ENCODE measurements at places on chromosomes 6 and 20.

GRCh38 chr20:60300374-60300773 lies 342.2 kb downstream of the CDH26 start:
- DNase-seq: no peak

- no peak for DNase-seq
These were observed 7.9 kb upstream of the COL12A1 start for GRCh38 chr6:75213732-75214131.

- DNase-seq: no peak
These were observed 67.5 kb downstream of the KCNQ5 start for GRCh38 chr6:72689107-72689954.

DNA sequence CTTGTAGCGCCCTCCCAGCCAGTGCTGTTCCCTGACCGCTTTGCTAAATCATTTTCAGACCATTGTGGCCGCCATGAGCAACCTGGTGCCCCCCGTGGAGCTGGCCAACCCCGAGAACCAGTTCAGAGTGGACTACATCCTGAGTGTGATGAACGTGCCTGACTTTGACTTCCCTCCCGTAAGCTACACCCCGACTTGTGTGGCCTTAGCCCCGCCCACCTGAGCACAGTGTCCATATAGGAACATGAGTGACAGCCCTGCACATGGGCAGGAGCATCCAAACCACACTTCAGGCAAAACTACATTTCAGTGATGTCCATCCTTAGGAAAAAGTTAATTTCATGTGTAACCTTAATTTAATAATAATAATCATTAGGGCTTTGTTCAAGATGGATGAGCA lies 51.1 kb downstream of the GNAS start:
- peak; percentile 82 for DNase-seq

- no peak for DNase-seq
These were observed 761 bp downstream of the KLHL32 start for GRCh38 chr6:96925290-96925687.

- no peak for DNase-seq
These were observed 367 bp downstream of the GSTA3 start for GRCh38 chr6:52909131-52909530.

DNA sequence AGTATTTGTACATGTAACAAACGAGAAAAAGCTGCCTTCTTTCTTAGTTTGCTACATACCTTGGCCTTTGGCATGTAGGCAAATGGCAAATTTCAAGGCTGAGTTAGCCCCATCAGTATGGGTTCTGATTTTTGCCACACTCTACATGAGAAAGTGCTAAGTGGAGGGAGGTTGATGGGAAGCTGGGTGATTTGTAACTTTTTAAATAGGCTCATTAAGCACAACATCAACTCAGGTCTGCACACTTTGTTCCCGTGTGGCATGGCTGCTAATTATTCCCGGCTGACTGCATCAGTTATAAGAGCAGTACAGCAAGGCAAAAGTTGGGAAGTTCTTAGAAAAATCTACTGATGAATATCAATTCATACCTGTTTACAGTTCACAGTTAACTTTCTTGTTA lies 172.8 kb upstream of the MAP3K7 start:
- DNase-seq: no peak

DNA sequence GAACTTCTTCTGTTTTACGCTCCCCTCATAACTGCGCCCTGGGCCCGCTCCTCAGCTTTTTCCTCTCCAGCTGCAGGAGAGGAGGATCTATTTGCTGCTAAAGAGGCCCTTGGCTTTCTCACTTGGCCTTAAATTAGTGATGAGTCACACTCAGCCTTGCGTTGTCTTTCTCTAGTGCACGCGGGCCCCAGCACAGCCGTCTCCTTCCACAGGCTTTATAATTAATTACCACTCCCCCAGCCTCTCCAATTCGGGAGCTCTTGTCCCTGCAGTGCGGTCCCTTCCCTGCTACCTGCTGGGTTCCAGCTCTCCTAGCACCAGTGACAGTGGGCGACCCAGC lies 25.2 kb downstream of the PACSIN1 start:
- DNase-seq: peak; percentile 27

GRCh38 chr20:38630727-38631126 lies 29.1 kb downstream of the ARHGAP40 start:
- DNase-seq: no peak

GRCh38 chr6:100506651-100507050 lies 41.9 kb upstream of the SIM1 start:
- DNase-seq: no peak

DNA sequence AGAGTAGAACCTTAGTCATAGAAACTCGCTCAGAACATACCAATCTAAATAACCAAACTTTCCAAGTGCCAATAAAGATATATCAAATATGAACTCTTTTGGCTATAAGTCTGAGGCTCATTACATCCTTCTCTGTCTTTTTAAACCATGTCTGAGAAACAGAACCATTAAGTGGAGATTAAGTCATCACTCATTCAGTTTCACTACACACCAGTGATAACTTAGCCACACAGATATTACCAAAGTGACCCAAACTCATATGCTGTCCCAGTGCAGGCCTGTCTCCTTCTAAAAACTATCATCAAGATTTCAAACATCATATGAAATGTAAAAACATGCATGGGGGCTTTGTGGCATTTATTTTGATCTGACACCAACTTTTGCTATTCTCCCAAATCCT lies 12.0 kb downstream of the GCLC start:
- DNase-seq: no peak

DNA sequence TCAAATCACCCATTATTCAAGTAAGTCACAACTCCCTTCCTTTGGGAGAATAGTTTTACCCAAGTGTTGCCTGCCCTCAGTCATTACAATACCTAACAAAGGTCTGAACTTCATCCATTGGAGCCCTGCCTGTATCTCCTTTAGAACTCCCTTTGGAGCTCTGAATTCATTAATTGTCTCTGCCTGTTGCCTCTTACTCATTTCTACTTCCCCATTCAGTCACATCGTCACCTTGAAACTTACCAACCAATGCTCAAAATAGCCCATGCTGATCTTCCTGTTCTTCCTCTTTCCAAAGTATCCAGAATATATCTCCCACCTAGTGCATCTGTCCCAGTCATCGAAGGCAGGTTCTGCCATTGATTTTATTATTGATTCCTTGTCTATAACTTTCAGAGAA lies 120.7 kb upstream of the ADGRF1 start:
- no peak for DNase-seq

GRCh38 chr6:112343390-112343789 lies 3.7 kb upstream of the RFPL4B start:
- no peak for DNase-seq

DNA sequence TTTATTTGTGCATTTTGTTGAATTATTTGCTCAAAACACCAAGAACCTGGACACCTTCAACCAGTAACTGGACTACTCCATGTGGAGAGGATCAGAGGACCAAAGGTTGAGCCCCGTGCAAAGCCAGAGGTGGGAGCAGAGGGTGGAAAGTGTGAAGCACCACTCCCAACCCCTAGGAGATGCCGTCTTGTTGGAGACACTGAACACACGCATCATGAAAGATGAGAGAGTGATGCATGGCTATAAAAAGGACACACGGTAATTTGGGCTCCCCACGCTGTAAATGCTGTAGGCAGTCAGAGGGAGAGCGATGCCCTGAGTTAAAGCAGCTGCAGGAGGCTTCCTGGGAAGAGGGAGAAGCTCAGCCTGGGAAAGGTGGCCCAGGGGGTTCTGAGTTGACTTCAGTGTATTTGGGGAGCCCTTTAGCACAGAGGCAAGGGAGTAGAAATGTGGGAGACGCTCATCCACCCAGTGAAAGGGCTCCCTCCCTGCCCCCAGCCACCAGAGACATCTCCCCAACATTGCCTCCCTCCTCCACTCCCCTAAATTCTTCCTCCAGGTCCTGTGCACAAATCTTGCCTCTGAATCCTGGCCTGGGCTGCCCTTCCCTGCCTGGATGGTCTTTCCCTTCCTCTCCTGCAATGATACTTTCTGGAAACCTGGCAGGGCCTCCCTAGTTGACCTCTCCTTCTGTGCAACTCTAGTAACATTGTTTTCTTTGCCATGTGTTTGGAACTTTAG lies 55.8 kb upstream of the IYD start:
- DNase-seq: no peak

GRCh38 chr20:51196991-51197651 lies 174.2 kb upstream of the KCNG1 start:
- no peak for DNase-seq

DNA sequence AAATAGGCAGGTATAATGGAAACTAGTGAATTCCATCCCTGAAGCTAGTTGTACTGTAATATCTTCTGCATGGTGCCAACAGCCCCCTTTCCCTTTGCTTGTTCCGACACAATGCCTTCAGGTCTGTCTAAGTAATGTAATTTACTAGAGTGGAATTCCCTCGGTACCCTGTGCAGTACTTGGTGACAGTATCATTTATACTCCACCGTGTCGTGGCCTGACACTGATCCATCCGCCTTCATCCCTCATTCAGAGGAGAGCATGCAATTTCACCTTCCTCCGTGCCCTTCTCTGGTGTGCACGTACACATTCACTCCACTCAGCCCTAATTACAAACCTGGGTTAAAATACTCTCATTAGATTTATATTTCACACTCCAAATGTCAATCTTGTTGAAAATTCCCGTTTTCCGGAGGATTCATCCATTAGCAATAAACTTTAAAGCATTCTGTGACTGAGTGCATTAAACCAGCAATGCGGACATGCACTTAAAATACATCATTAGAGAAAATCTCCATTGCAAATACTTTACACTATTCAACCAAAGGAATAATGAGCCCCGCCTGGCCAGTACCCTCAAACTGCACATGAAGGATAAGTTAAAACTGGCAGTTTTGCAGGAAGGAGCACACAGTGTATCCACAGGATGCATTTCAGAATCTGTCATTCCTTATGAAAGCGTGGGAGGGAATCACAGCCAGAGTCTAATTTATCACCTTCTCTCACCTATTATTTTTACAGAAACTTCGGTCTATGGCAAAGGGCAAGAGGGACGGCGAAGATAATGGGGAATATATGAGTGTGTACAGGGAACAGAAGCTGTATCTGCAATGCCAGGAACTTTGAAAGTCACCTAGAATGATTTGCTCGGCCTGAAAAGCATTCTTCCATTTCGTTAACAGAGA lies 182.5 kb downstream of the GJA10 start:
- DNase-seq: no peak

- no peak for DNase-seq
These were observed 39.5 kb downstream of the NCR2 start for GRCh38 chr6:41374618-41375590.

GRCh38 chr6:149716181-149716963 lies 1.5 kb downstream of the LATS1 start:
- no peak for DNase-seq

DNA sequence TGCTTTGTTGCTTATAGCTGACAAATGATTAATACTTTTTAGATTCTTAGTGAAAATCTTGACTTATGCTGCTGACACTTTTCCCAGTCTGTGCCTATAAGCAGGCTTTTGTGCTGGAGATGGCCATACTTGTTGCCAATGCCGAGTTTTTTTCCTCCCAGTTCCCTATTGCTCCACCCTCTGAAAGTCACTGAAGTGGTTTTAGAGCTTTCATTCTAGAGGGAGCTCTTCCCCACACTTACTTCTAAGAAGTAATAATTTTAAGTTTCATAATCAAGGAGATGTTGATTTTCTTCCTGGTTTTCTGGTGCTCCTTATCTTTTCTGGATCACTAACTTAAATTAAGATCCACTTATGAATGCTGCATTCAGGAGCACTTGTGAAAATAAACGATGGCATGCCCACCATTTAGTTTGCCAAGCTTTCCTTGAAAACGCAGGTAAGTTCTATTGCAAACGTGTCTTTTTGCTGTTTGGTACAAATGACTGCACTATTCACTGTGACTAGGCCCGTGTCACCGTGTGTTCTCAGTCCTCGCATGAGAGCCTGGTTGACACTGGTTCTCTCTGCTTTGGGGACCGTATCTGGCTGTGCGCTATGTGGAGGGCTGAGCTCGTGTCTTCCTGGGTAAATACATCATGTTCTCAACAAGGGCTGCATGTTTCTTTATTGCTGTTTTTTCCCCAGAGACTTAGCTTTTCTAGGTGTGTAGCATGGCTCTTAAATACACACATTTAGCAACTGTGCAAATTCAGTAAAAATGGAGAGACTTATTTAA lies 50.2 kb downstream of the GFRA4 start:
- DNase-seq: no peak

DNA sequence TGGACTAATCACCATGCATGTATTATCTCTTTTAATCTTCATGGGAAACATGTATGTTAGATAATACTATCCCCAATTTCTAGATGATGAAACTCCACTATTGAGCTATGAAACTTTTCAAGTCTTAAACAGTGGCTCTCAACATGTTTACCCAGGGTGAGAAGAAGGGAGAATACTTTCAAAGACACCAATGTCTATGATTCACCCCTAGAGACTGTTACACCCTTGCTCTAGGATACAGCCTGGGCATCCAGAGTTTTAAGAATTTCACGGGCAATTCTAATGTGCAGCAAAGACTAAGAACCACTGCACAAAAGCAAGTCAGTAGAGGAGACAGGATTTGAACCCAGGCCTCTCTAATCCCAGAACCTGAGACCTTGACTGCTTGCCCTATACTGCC lies 47.8 kb downstream of the GFOD1 start:
- no peak for DNase-seq

DNA sequence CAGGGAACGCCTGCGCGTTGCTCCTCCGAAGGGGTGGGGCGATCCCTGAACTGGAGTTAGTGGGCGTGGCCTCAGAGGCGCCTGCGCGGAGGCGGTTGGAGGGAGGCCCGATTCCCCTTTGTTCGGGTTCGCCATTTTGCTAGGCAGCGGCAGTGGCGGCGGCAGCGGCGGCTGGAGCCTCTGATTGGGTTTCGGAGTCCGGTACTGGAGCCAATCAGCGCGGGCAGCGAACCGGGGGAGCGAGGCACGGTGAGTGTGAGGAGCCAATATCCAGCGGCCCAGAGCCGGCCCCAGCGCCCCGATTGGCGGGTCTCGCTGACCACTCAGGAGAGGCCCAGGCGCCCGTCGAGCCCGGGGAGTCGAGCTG lies at the start of gene NFYA:
TSS of gene NFYA (plus strand) at position 139 of the 367 bp plus-strand sequence. CDS start 6,116 bp downstream, outside the sequence.
- no peak for DNase-seq

GRCh38 chr6:10266462-10266861 lies 148.4 kb downstream of the TFAP2A start:
- no peak for DNase-seq

DNA sequence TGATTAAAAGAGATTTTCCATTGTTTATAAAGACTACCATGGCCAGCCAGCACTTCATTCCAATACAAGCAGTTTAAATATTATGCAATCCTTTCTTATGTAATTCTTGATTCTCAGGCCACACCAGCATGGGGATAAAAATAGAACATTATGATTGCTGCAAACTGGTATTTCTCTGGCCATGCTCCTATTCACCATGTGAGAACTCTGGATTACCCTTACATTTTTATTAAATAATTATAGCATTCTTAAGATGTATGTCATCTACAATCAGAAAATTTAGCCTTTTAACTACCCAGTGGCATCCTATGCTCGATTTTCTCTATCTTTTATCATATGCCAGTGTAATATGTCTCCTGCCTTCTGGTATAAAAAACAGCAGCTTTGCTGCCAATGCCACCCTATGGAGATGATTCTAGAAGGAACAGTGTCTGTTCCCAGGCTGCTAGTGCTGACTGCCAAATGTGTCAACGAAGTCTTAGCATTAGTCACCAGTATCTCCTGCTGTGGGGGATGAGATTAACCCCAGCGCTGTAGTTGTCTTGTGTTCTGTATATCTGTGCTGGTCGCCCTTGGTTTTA lies 501.4 kb downstream of the BCKDHB start:
- DNase-seq: no peak

GRCh38 chr20:2139250-2139649 lies 37.6 kb downstream of the STK35 start:
- no peak for DNase-seq
